Smooth muscle cell of the pulmonary artery (primary cell): ENCODE measurements at places on chromosomes 3 and 15. TPM values are rescaled to one million over a fixed set of nuclear protein-coding genes. Genes with fewer than 3 reads are reported as not detected.

CNTN6 gene
- 0.86 and 1.9 TPM in 2 replicates for total RNA-seq

PRRT3 gene
- 3.9 and 4.7 TPM in 2 replicates for total RNA-seq

GPR176 gene
- 147 and 182 TPM in 2 replicates for total RNA-seq

ALPK3 gene
- 4.3 and 26.4 TPM in 2 replicates for total RNA-seq

IDH2 gene
- 61.6 and 81.6 TPM in 2 replicates for total RNA-seq

C3orf70 gene
- 0.46 and 1.6 TPM in 2 replicates for total RNA-seq

MITF gene
- total RNA-seq: 4.9 and 12.6 TPM in 2 replicates

RNF13 gene
- total RNA-seq: 36.4 and 70.1 TPM in 2 replicates

WDR93 gene
- 0.07 TPM in 1 of 2 replicates, not detected in the other for total RNA-seq

ALS2CL gene
- total RNA-seq: 1.8 and 3.2 TPM in 2 replicates

GOLGA8M gene
- 1.8 and 2.0 TPM in 2 replicates for total RNA-seq

CTXND1 gene
- total RNA-seq: not detected in 2 replicates

CDV3 gene
- 153 and 174 TPM in 2 replicates for total RNA-seq

PTH1R gene
- 0.20 and 2.1 TPM in 2 replicates for total RNA-seq

SPESP1 gene
- total RNA-seq: 1.7 and 9.8 TPM in 2 replicates

BAHD1 gene
- 9.4 and 10.4 TPM in 2 replicates for total RNA-seq

MINDY4B gene
- not detected in 2 replicates for total RNA-seq

GHSR gene
- not detected in 2 replicates for total RNA-seq

PIGBOS1 gene
- 4.9 and 5.3 TPM in 2 replicates for total RNA-seq

FSIP1 gene
- 0.66 and 1.6 TPM in 2 replicates for total RNA-seq

APOD gene
- total RNA-seq: 0.23 and 0.52 TPM in 2 replicates

DLEC1 gene
- 0.13 and 0.17 TPM in 2 replicates for total RNA-seq
